Parietal lobe (tissue), 2 donors: ENCODE measurements at places on chromosomes 1 and 21. TPM values are rescaled to one million over a fixed set of nuclear protein-coding genes. Genes with fewer than 3 reads are reported as not detected.

Gene ETNK2
- 19.4 TPM for total RNA-seq

Gene MRTO4
- 27.9 TPM for total RNA-seq

Gene SEMA4A
- total RNA-seq = 34.4 TPM

Gene CD84
- 1.6 TPM for total RNA-seq

Gene OLIG2
- 18.2 TPM for total RNA-seq

Gene AMY2A
- total RNA-seq = not detected

Gene ERG
- total RNA-seq = 2.5 TPM

Gene DMRTA2
- total RNA-seq = 5.3 TPM

Gene PTPN7
- total RNA-seq = not detected

Gene KRTAP19-3
- total RNA-seq = not detected

Gene VWA5B1
- total RNA-seq = 0.63 TPM

Gene ADIPOR1
- 39.1 TPM for total RNA-seq

Gene CNKSR1
- 7.2 TPM for total RNA-seq

Gene CTSK
- 5.3 TPM for total RNA-seq

Gene AADACL3
- not detected for total RNA-seq
